GM12891 (cell line): ENCODE measurements at places on chromosomes 5 and 9.

DNA sequence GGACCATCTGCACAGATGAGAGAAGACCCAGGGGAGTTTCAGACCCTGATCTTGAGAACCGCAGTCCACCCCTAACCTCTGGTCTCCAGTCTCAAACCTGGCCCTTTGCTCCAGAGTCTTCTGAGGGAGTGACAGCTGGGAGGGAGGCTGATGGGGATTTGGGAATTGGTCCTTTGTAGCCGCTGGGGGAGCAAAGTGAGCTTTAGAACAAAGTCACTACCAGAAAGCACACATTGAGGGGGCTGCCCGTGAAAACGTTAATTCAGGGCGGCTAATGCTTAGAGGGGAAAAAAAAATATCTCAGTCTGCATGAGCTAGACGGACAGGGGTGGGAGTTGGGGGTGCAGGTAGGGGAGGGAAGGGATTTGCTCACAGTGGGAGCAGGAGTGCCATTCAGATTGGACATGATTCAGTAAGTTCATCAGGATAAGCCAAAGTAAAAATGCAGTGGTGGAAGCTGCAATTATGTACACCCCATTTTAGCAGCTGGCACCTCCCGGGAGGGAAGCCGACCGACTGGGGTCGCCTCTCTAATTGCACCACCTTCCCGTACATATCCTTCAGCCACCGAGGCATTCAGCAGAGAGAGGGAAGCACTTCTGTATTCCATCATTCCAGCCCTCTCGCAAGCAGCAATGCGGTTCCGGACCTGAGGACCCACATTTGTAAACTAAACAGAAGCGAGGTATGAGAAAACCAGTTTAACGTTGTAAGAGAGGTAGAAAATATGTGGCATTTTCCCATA is 123.4 kb upstream of the RETREG1 start:
- DNase-seq: no peak

- no peak for DNase-seq
These were observed 30.7 kb downstream of the MSX2 start for GRCh38 chr5:174755106-174755505.

- DNase-seq: no peak
These were observed 32.5 kb downstream of the FAM169A start for GRCh38 chr5:74833537-74834266.

- no peak for DNase-seq
These were observed 36.8 kb upstream of the ZNF608 start for GRCh38 chr5:124783285-124783684.

GRCh38 chr9:136328622-136329041 is 1.3 kb downstream of the GPSM1 start:
- DNase-seq: no peak

- no peak for DNase-seq
These were observed 43.6 kb upstream of the SYNPO start for GRCh38 chr5:150596826-150597225.

GRCh38 chr9:91625331-91625730 is 201.7 kb upstream of the NFIL3 start:
- no peak for DNase-seq

- no peak for DNase-seq
These were observed 1.7 kb upstream of the PAX5 start for GRCh38 chr9:37035648-37036370.

GRCh38 chr5:26232706-26233105 is 805.7 kb downstream of the CDH9 start:
- no peak for DNase-seq

DNA sequence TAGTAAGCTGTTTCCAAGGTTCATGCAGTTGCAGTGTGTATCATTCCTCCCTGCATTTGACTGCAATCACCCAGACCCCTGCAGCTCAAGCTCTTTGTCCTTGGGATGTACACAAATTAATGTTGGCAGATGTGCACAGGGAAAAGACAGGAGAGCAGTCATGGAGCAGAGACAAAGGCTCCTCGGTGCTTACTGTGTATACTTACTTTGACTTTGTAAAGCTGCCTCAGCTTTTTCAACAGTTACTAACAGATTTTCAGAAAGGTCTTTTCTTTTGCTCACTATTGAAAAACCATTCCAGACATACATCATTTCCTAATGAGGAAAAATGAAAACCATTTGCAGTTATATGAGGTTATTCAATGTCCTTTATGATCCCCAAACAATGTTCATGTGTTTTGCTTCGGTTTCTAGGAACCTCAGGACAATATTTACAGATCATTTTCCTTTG is 124.9 kb downstream of the TTC39B start:
- DNase-seq: no peak

GRCh38 chr5:146072595-146072994 is 32.8 kb downstream of the PLAC8L1 start:
- no peak for DNase-seq

DNA sequence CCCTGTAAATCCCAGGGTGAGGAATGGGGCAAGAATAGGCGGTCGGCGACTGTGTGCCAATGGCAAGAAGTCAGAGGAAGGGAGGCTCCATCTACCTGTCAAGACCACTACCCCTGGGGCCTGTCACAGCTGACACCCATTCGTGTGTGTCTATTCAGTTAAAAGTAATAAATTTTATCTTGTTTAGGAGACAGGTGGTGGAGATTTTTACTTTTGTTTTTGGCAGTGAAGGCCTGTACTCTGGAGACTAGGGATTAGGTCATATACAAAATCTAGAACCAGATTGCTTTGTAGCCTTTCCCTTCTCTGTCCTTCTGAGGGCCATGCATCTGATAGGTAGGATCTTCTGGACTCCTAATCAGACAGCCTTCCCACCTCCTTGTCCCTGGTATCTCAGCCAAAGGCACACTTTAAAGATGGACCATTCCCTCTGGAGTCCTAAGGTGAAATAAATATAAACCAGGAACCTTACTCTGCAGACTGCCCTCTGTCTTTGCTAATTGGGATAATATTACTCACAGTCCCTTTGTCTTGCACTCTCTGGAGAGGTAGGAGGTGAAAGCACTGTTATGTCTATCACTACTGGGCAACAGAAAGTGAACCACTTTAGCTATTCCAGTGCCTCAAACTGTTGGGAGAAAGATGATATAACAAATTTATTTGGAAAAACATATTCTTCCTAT is 213.2 kb upstream of the ACTBL2 start:
- DNase-seq: no peak
